Pancreas (tissue), 10 donors: ENCODE measurements at places on chromosomes 3 and 15. TPM values are rescaled to one million over a fixed set of nuclear protein-coding genes. Genes with fewer than 3 reads are reported as not detected.

The MAP4 gene
- 34.5 TPM for polyA plus RNA-seq

The ANKRD34C gene
- 0.11 TPM for polyA plus RNA-seq

The APBA2 gene
- polyA plus RNA-seq, result 6.2 TPM

DNA sequence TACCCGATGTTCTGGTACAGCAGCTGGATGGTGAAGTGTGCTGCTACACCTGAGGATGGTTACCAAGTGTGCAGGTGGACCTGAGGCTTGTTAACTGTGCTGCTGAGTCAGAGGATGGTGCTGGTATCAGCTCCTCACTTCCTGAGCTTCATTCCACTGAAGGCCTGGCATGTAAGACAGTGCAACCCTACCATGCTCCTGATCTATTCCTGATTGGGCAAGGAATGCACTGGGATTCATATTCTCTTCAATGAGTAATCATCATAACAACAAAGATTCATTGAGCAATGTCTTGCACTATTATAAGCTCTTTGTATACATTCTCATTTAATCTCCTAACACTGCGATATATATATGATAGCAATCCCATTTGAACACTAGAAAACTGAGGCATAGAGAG lies 62.9 kb upstream of the THSD4 start:
- no peaks in the 10 kb centered on the region for H3K4me1 ChIP-seq
- no peak for DNase-seq
- no peak overlapping the region for H3K27ac ChIP-seq
- no peaks in the 10 kb centered on the region for H3K36me3 ChIP-seq
- H3K27me3 ChIP-seq, result no peaks in the 10 kb centered on the region
- no peak overlapping the region for H3K4me3 ChIP-seq

DNA sequence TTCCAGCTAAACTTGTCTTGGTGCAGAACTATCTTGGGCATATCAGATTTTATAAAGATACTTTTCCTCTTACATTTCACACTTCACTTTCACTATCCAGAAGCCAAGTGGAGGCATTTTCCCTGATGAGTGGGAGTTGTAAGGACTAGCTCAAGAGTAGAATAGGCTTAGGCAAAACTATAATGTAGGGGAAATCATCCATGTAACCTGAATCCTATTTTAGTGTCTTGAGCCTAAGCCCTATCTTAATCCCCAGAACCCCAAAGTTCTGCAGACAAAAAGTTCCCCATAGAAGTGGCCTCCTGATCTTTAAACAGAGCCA lies 42.2 kb upstream of the CD47 start:
- H3K4me3 ChIP-seq, result no peak overlapping the region
- no peaks in the 10 kb centered on the region for H3K4me1 ChIP-seq
- DNase-seq, result no peak
- peak overlapping the region; percentile 75 for H3K27ac ChIP-seq
- H3K36me3 ChIP-seq, result no peaks in the 10 kb centered on the region

- DNase-seq, result no peak
- no peaks in the 10 kb centered on the region for H3K27me3 ChIP-seq
- H3K4me1 ChIP-seq, result peaks cover 6% of the 10 kb centered on the region
- H3K4me3 ChIP-seq, result no peak overlapping the region
- peaks cover 3% of the 10 kb centered on the region for H3K36me3 ChIP-seq
- no peak overlapping the region for H3K27ac ChIP-seq
Measured at GRCh38 chr3:49279376-49279775, 2.3 kb upstream of the C3orf62 start.

DNA sequence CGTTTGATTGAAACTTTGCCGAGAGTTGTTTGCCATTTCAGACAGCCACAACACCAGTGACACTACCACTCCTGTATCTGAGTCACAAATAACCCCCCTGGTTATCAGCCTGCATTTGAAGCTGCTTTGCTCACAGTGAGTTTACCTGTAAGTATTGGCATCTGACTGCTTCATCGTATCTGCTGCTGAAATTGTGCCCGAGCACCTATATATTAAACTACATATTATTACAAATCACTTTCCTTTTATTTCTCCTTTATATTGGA lies 39.2 kb upstream of the SPSB4 start:
- H3K27ac ChIP-seq, result no peak overlapping the region
- no peaks in the 10 kb centered on the region for H3K4me1 ChIP-seq
- no peak overlapping the region for H3K4me3 ChIP-seq
- DNase-seq, result no peak

DNA sequence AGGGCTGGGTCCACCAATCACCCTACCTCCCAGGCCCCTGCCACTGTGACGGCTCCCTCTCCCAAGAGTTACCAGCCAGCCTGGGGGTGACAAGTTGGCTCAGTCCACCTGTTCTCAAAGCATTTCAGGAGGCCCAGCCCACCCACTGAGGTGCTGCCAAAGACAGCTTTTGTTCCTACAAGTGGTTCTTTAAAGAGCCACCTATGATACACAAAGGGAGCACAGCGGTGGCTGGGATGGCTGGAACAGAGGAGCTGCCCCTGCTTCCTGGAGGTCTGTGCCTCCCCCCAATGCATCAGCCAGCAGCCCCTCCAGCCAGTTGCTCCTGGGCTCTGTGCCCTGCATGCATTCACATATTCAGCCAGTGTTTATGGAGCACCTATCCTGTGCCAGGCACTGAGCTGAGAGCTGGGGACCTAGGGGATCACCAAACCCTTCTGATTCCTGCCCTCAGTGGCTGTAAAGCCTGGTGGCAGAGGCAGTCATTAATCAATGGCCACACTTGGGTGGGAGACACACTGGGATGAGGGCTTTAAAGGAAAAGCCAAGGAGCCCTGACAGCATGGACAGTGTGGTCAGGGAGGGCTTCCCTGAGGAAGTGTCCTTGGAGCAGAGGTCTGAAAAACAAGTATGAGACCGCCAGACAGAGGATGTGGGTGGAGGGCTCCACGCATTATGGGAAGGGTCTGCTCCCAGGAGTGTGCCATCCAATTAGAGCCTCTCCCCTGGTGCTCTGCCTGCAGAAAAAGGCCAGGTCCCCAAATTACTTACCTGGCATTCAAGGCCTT lies 107.1 kb upstream of the LINGO1 start:
- no peak overlapping the region for H3K27ac ChIP-seq
- H3K4me1 ChIP-seq, result no peaks in the 10 kb centered on the region
- no peak for DNase-seq
- H3K4me3 ChIP-seq, result no peak overlapping the region
